Cortex of kidney (tissue), 1 donor: ENCODE measurements at places on chromosomes 16 and 17.

DNA sequence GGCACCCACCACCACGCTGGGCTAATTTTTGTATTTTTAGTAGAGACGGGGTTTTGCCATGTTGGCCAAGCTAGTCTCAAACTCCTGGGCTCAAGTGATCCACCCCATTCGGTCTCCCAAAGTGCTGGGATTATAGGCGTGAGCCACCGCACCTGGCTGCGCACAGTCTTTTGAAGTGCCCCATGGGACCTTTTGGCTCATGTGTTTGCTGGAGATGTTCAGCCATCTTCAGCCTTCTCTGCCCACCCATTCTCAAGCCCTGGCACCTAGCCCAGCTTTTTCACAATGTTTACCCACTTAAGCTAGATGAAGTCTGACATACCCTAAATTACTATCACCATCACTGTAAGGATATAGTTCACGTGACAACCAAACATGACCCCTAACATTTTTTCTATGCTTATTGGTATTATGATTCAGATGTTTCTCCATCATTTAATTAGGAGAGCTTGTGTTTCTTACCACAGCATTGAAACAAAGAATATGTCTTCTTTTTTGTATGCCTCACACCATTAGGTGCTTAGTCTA is 32.3 kb downstream of the PECAM1 start:
- no peak for DNase-seq

DNA sequence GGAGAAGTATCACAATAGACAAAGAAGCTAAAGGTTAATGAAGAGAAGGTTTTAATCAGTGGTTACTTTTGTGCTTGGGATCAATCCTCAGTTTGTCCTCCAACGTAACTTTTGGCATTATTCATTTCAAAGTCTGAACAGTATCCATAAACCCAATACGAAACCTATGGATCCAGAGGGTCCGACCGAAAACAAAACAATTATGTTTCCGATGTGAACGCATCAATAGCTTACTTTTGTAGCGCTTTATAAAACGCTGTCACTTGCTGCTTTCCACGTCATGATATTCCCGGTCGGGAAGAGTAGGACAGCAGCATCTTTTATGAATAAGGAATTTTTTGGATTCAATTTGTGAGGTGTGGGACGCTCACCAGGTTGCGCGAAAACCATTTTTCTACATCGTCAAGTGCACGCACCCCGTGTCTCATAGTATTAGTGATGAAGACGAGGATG is 383.8 kb downstream of the ZFHX3 start:
- no peak for DNase-seq

DNA sequence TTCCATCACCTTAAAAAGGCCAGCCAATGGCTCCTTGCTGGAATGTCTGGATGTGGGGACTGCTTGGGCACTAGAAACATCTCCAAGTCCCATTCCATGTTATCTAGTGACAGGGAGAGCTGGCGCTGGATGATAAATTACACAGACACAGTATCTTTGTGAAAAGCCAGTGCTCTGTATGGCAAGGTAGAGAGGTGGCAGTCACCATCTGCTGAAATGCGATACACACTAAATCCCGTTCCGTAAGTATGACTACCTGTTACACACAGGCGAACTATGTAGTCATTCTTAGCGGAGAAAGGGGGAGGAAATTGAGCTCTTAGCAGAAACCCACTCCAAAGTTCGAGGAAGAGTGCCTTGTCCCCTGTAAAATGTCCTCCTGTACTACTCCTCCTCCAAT is 81.0 kb upstream of the MYOCD start:
- DNase-seq, result no peak

GRCh38 chr17:82926081-82926480 is 86.3 kb upstream of the ZNF750 start:
- no peak for DNase-seq

- no peak for DNase-seq
Measured at GRCh38 chr16:66900721-66901441, 17.8 kb downstream of the CDH16 start.

- DNase-seq, result no peak
Measured at GRCh38 chr16:47061204-47061603, 82.5 kb downstream of the NETO2 start.

- no peak for DNase-seq
Measured at GRCh38 chr16:17177959-17178905, 292.5 kb downstream of the XYLT1 start.

DNA sequence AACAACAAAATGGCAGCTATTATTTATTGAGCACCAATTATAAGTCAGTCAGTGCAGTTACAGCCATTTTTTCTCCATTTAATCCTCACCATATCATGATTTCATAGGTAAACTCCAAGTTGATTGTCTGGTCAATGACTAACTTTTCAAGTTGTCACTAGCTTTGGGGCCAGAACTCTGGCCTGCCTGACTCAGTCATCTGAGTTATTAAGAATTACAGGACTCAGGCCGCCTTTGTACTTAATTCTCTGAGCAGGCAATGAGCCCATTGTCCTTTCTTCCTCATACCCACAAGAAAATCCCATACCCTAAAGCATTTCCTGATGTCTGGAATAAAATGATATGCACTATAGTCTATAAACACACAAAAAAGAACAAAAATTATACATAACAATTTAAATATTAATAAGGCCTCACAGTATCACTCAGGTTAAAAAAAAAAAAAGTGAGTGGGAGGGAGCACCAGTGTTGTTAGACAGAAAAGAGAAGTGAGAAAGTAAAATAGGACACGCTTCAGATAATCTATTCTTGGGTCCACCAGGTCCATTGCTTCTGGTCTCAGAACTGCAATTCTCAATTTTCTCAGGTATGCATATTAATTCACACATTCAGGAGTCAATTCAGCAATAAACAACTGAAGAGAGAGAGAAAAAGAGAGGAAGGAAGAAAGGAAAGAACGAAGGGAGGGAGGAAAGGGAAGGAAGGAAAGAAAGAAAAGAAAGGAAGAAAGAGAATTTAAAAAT is 70.2 kb downstream of the SPAG9 start:
- DNase-seq, result no peak

DNA sequence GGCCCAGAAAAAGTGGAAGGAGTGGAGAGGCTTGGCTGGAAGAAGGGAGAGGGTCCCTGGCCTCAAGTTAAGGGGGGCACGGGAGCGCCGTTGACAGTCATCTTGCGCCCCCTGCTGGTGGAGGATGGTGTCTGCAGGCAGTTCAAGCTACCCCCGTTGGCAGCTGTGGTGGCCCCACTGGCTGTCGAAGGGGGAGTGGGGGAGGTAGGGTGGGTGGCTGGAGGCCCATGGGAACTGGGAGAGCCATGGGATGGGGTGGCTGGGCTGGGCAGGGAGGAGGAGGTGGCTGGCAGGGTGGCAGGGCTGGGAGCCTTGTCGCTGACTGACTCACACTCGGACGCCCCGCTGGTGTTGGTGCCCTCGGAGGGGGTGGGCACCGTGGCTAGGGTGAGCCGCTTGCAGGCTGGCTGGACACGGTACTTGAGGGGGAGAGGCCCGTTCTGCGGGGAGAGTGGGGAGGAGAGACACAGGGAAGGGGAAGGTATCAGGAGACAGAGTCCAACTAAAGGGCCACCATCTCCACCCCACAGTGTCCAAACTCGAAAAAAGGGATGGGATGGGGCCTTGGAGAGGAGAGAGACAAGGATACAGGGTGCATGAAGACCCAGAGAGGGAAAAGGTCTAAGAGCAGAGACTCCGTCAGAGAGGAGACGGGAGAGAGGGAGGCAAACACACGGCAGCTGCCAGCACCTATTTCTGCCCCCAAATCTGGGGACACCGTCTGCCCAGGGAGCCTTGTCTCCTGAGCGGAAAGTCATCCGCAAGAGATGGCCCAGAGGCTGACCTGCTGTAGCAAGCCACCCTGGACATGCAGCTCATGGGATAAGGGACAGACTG is 5.2 kb downstream of the CISD3 start:
- no peak for DNase-seq

GRCh38 chr16:69860233-69861231 is 90.6 kb upstream of the CLEC18A start:
- no peak for DNase-seq

GRCh38 chr16:46961373-46962353 is 11.8 kb downstream of the DNAJA2 start:
- no peak for DNase-seq

DNA sequence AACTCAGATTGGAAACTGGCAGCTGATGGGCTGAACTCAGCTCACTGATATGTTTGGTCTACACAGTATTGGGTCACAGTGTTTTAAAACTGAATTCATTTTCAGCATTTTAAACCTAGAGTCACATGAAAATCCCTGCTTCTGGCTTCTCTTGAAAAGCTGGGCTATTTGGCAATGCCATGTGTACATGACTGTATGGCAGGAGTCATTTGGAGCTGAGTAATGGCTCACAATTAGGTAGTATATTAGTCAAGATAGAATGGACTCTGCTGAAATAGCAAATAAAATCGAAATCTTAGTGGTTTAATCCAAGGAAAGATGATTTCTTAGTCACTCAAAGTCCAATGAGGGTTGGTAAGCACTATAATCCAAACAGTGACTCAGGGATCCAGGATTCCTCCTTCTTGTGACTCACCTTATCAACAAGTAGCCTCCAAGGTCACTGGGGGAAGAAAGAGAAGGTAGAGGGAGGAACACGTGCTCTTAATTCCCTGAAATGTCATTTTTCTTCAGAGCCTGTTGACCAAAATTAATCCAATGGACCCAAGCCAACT is 13.9 kb upstream of the PMP22 start:
- DNase-seq, result no peak

DNA sequence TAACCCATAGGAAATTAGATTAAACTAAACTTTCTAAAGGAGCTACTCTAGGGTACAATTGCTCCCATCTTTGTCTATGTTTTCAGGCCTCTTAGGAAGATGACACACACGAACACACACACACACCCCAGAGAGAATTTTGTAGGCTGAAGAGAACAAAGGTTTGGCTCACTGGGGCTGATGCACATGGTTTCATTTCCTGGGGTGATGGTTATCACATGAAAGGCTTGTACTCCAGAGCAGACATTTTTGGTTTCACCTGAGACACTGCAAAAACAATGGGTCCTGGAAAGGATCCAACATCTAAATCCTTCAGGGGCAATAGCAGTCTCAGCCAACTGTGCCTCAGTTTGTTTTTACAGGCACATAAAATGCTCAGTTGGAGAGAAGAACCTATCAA is 62.8 kb downstream of the GRB7 start:
- no peak for DNase-seq

- DNase-seq, result no peak
Measured at GRCh38 chr17:7916808-7917207, 719 bp upstream of the RNF227 start.

- no peak for DNase-seq
Measured at GRCh38 chr16:57955572-57956188, 15.2 kb downstream of the CNGB1 start.

DNA sequence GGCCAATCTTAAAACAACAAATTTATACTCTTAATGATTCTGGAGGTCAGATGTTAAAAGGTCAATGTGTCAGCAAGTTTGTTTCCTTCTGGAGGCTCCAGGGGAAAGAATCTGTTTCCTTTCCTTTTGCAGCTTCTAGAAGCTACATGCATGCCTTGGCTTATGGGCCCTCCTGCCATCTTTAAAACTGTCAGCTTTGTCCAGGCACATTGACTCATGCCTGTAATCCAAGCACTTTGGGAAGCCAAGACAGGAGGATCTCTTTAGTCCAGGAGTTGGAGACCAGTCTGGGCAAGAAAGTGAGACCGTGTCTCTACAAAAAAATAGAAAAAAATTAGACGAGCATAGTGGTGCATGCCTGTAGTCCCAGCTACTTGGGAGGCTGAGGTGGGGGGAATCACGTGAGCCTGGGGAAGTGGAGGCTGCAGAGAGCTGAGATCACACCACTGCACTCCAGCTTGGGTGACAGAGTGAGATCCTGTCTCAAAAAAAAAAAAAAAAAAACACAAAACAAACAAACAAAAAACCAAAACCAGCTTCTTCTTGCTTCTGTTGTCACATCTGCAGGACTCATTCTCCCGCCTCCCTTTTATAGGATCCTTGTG is 58.3 kb downstream of the NOS2 start:
- DNase-seq, result no peak

DNA sequence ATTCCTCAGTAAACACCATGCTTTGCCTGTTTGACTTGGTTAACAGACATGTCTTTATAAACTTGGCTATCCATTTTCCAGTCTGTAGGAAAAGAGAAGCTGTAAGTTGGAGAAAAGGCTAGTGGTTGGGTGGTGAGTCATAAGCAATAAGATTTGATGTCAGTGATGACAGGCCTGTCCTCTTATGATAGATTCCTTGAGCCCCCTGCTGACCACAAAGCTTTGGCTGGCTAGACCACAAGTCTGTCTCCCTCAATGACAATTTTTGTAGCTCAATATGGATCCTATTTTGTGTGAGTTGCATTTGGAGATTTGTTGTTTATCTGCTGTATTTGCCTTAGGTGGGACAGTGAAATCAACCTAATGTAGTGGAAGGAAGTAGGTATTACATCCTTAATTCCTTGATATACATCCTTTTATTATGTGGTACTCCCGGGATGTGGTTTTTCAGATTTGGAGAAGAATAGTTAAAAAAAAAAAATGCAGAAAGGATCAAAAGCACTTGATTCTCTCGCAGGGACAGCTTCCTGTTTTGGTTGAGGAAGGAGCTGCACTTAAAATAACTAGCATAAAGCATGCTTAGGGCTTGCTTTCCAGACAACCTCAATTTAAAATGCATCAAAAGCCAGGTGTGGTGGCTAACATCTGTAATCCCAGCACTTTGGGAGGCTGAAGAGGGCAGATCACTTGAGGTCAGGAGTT is 67.4 kb downstream of the SIAH1 start:
- no peak for DNase-seq

DNA sequence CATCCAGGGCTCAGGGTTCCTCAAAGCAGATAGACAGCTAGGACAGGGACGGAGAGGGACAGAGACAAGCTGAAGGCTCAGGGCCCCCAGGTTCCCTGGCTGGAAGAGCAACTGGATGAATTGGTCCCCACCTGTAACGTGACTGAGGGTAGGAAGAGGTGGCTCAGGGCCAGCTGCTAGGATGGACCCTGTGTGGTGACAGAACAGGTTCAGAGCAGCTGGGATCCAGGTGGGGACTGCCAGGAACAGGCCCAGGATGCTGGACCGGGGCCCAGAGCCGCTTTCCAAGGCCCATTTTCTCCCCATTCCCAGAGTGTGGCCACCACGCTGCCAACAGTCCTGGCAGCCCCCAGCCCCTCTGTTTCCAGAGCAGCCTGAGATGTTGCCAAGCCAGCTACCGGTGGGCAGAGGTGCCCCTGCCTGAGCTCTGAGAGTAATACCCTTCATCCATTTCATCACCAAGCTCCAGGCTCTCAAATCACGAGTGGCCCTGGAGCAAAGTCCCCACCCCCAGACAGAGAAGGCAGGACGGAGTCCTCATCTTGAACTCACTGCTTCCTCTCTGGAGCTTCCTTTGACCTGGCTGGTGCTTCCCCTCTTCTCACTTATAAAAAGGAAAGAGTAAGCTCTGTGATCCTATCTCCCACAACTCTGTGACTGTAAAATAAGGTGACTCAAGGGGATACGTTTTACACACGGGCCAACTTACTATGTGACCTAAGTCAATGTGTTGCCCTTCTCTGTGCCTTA is 79.6 kb downstream of the TMEM132E start:
- no peak for DNase-seq

- DNase-seq, result no peak
Measured at GRCh38 chr16:10502776-10503175, 77.6 kb downstream of the EMP2 start.

GRCh38 chr16:3170440-3171180 is 17.4 kb upstream of the OR1F1 start:
- DNase-seq, result no peak

- DNase-seq, result no peak
Measured at GRCh38 chr16:78762222-78762621, 662.8 kb downstream of the WWOX start.
